ENCODE measurements at places on chromosomes 2 and 18. TPM values are rescaled to one million over a fixed set of nuclear protein-coding genes. Genes with fewer than 3 reads are reported as not detected.

- no peak for DNase-seq
These were observed 381.1 kb downstream of the HRH4 start for GRCh38 chr18:24841536-24841935.

- DNase-seq, result no peak
These were observed 252.4 kb downstream of the LPIN1 start for GRCh38 chr2:11998626-11999378.

DNA sequence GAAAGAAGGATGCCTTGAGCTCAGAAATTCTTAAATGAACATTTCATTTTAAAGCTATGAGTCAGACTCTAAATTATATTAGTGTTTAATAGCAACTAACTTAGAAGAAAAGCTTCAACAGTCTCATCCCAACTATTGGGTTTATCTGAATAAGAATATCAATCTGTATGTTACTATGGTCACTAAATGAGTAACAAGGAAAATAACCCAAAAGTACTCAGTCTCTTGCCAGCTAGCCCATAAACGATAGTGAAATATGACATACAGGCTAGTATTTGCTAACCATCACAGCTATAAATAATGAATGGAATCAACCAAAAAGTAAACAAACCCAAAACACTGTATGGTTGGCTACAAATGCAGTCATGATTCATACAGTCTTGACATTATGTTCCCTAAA is 174.9 kb downstream of the RAB3GAP1 start:
- no peak for DNase-seq

DNA sequence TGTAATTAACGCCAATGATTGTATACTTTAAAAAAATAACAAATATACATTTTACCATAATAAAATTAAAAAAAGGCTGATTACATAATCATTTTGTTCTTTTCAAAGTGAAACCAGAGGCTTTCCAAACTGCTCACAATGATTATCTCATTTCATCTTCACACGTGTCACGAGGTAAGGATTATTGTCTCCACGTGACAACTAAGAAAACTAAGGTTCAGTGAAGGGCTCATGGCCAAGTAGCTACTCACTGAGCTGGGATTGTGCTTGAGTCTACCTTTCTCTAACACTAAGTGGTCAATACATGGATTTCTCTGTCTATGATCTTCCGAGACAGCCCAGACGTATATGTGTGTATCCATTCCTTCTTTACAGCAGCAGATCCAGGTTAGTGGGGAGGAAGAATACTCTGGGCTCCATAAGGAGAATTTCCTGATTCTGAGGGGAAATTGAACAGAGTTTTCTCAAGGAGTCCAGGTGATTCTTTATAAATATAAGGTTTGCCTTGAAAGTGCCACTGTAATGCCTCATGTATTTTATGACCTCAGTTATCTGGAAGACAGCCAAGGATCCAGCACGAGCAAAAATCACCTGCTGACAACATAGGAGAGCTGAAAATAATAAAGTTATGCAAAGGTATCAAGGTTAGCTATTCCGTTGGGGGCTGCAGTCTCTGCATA is 25.6 kb upstream of the ACSL3 start:
- no peak for DNase-seq

DNA sequence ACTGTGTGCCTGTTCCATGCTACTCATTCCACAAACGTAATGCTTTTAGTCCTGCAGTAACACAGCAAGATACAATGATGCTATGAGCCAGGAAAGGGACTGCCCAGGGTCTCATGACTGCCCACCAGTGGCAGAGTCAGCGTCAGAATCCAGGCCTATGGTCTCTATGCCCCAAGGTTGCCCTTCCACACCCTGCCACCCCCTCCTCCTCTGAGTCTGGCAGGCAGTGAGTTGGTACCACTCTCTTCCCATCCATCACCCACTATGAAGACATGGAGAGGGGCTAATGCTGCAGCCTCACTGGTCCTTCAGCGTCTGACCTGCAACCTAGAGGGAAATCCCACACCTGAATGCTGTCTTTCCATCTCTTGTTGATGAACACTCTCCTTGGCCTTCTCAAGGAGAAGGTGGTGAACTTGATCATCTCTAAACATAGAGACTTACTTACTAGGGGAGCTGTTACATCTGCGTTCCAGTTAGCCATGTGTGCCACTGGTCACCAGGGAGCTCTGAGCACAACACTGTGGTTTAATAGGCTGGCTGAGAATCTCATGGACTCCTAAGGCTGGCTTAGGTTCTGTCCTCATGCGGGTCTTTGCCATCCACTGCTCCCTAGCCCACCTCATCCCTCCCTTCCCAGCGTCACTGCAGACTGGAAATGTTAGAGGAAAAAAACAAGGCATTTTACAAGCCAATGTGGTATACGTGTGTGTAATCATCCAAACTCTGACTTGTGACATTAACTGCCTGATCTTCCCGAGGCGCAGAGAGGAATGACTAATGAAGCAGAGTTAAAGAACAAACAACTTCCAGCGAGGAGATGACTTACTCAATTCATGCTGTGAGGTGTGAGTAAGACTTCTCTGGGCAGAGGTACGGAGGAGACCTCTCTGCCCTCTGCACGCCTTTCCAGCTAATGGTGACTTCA is 28.8 kb downstream of the STEAP3 start:
- no peak for DNase-seq

DNA sequence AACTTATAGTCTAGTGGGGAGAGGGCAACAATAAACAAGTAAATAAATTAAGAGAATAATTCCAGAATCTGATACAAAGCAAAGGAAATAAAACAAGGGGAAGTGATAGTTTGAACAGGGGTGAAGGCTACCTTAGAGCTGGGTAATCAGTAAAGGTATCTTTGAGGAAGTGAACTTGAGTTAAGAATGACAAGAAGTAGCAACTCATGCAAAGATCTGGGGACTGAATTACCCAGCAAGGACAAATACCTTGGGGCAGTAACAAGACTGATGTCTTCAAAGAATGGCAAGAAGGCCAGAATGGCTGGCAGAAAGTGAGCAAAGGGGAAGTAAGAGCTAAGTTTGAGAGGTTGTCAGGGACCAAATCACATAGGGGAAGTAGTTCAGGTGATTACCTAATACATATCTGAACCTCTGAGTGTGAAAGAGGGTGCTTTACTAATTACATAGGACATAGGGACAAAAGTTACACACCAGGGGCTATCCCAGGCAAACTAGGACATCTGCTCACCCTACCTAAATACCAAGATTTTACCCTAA is 244.6 kb upstream of the HNRNPA3 start:
- DNase-seq, result no peak

- no peak for DNase-seq
These were observed 19.5 kb downstream of the NFE2L2 start for GRCh38 chr2:177245010-177245422.

Gene MRPL33
- polyA plus RNA-seq, result 183 TPM

Gene C18orf63
- polyA plus RNA-seq, result 0.24 TPM

Gene ANKRD30B
- 0.12 TPM for polyA plus RNA-seq

Gene NEURL3
- polyA plus RNA-seq, result 6.6 TPM

Gene SERPINB12
- not detected for polyA plus RNA-seq

Gene GPR45
- polyA plus RNA-seq, result not detected
